ENCODE measurements at places on chromosomes 7 and 10. TPM values are rescaled to one million over a fixed set of nuclear protein-coding genes. Genes with fewer than 3 reads are reported as not detected.

Gene SAMD9
- total RNA-seq, result 29.0 TPM

Gene TSPAN12
- total RNA-seq, result 29.4 TPM

Gene GATA3
- 10.6 TPM for total RNA-seq

Gene ADAM22
- total RNA-seq, result 32.5 TPM

Gene AGBL3
- total RNA-seq, result 7.8 TPM

Gene SUPV3L1
- 25.9 TPM for total RNA-seq

Gene ACTL6B
- total RNA-seq, result 0.69 TPM

Gene GJD4
- not detected for total RNA-seq

Gene ASIC3
- total RNA-seq, result 1.1 TPM

Gene C7orf33
- total RNA-seq, result not detected

- no peak for DNase-seq
These were observed 10.2 kb upstream of the SP4 start for GRCh38 chr7:21417647-21418046.

GRCh38 chr10:22319547-22319979 lies 1.3 kb upstream of the BMI1 start:
- no peak for DNase-seq

DNA sequence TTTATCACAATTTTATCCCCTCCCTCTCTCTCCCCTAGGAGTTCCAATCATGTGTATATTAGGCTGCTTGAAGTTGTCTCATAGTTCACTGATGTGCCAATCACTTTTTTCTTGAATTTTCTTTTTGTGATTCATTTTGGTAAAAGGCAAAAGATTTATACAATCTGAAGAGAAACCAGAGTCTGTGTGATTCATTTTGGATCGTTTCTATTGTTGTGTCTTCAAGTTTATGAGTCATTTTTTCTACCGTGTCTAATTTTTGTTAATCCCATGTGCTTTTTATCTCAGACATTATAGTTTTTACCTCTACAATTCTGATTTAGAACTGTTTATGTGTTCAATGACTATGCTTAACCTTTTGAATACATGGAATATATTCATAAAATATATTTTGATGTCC lies 483.9 kb upstream of the AUTS2 start:
- DNase-seq, result no peak

GRCh38 chr10:91163269-91163868 lies 57.1 kb upstream of the PCGF5 start:
- no peak for DNase-seq

- DNase-seq, result no peak
These were observed 22.4 kb upstream of the IFIT2 start for GRCh38 chr10:89279421-89279869.

GRCh38 chr10:9868499-9868898 lies 1149.2 kb upstream of the CELF2 start:
- no peak for DNase-seq

- DNase-seq, result no peak
These were observed 176.5 kb upstream of the ADO start for GRCh38 chr10:62627983-62628382.

- DNase-seq, result no peak
These were observed 9.0 kb downstream of the CUTC start for GRCh38 chr10:99740933-99741559.

GRCh38 chr7:86164827-86165226 lies 478.9 kb upstream of the GRM3 start:
- DNase-seq, result no peak

DNA sequence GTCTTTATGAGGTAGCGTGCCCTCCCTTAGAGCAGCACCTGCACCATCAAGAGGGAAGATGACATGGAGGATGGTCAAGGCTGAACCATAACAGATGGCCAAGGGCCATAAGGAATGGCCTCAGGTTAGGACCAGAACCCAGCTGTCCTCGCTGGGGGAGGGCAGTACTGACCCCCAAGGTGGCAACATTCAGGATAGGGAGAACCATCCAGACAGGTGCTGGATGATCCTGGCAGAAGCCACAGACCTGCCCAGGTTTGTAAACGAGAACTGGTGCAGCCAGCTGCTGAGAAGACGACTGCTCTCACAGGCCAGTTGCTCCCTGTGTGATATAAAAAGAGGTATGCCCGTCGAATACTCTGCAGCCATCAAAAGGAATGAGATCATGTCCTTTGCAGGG lies 320.4 kb downstream of the GLRX3 start:
- no peak for DNase-seq

GRCh38 chr7:50262916-50263690 lies 41.4 kb upstream of the IKZF1 start:
- no peak for DNase-seq

GRCh38 chr10:3542185-3542611 lies 242.8 kb downstream of the KLF6 start:
- DNase-seq, result no peak

DNA sequence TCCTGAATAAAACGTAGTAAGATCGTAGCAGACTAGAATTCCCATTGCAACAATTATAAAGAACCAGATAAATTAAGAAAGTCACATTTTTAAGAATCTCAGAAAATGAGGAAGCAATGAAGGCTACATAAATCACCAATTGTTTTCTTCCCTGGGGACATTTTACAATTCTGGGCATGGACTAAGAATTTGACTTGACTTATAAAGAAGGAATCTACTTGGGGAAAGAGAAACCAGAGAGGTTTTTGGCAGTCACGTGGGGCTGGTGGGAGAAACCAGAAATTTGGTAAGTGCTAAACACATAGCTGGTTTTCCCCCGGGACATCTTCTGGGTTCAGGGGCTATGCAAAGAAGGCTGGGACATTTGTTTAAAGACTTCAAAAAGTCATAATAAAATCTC lies 109.8 kb upstream of the IL6 start:
- no peak for DNase-seq

DNA sequence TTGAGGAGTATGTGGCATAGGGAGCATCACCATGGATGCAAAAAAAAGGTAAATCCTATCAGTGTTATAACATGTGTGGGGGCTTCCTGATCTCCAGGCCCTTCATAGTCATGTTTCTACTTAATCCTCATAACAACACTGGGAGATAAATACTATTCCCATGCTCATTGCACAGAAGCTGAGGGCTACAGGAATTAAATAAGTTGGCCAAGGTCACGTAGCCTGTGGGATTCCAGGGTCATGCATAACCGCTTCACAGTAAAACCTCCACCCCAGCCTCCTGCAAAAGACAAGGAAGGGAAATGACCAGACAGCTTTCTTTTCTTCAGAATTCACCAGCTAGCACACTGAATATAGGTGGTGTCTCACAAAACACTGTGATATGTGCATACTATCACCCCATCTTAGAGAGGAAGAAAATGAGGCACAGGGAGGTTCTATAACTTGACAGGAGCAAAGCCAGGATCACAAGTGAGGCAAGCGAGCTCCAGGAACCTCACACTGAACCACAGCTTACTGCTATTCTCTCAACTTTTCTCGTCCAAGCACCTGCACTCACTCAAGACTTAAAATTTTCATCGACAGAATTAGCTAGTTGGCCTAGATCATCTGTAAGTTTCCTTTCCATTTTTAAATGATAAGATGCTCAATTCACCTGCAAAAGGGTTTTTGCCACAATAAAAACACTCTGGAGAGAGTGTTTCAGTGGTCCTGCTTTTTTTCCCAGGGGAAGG lies 13.4 kb downstream of the JAZF1 start:
- no peak for DNase-seq

- no peak for DNase-seq
These were observed 601.4 kb upstream of the MGMT start for GRCh38 chr10:128865436-128866195.

GRCh38 chr7:26091933-26092332 lies 60.1 kb upstream of the NFE2L3 start:
- no peak for DNase-seq

- no peak for DNase-seq
These were observed 72.4 kb downstream of the LMBR1 start for GRCh38 chr7:156820445-156821063.

DNA sequence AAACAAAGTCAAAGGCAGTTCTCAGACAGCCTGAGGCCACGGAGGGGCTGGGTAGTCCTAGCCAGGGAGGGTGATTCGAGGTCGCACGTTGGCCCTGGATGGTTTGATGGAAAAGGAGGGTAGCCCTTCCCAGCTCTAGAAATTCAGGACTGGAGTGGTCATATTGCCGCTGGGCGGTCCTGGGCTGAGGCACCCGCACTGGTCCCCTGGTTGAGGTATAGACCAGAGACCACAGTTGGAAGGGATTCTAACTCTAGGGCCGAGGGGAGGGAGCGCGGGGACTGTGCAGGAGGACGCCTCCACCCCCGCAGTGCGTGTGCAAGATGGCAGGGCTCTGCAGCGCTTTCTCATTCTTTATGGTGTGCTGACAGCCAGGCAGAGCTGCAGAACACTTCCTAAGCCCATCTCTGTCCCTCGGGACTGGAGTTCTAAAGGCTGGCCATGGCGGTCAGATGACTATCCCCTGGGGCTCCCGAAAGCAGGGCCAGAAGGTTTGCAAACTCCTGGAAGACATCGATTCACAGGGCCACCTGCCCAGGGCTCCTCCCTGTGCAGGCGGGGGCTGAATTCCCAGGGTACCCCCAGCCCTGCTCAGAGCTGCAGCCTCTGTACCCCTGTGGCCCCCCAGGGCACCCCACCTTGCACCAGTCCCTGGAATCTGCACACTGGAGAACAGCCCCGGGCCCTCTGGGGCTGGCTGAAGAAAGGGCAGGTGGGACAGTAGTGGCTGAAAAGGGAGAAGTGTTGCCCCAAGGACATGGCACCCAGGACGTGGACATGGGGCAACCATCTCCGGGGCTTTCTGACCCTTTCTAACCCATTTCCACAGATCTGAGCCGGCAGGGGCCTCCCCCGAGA lies 51.0 kb upstream of the ELN start:
- no peak for DNase-seq

GRCh38 chr7:43112941-43113621 lies 634 bp downstream of the HECW1 start:
- DNase-seq, result peak; percentile 35

DNA sequence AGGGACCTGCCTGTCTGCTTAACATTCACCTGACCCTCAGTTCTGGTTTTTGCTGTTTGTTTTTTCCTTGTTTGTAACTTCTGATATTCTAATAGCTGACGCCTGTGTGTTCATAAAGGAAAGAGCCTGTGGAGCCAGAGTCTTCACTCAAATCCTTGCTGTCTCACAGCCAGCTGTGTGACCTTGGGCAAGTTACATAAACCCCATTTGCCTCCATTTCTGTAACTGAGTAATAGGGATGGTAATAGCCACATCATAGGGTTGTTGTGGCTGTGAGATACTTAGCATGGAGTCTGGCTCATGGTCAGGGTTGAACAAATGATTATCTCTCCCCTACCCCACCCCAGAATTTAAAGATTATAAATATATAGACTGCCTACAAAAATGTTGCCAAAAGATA lies 27.0 kb downstream of the WBP1L start:
- no peak for DNase-seq

- peak; percentile 93 for DNase-seq
These were observed 13.8 kb upstream of the SEC24C start for GRCh38 chr10:73730153-73730906.

DNA sequence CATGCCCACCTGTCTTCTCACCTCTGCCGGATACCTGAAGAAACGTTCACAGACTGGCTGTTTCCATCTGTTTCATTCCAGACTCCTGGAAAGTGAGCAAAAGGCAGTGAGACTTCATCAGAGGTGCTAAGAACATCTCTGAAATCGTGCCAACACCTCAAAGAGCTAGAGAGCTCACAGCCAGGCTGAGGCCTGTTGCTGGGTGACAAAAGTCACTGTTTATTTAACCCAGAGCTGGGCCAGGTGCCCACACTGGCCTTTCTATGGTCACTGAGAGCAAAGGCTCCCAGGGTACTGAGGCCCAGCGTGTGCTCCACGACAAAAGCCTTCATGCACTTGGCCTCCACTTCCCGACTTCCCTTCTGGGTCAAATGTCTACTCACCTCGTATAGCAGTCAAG lies 3.7 kb upstream of the NANOS1 start:
- DNase-seq, result no peak

DNA sequence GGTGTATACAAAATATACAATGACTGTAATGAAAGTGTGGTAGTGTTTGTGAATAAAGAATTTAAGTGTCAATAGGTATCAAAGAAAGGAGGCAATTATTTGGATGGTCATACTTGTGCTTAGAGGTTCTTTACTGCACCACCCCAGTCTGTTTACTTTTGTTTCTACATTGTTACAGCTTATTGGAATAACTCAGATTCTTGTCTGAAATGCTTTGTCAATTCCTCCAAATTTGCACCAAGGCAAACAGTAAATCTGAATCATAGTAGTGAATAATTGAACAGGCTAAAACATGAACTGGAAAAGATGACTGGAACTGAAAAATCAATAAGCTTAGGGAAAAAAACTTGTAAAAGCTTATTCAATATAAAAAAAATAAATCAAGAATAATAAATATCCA lies 319.2 kb downstream of the EXOC4 start:
- DNase-seq, result no peak

DNA sequence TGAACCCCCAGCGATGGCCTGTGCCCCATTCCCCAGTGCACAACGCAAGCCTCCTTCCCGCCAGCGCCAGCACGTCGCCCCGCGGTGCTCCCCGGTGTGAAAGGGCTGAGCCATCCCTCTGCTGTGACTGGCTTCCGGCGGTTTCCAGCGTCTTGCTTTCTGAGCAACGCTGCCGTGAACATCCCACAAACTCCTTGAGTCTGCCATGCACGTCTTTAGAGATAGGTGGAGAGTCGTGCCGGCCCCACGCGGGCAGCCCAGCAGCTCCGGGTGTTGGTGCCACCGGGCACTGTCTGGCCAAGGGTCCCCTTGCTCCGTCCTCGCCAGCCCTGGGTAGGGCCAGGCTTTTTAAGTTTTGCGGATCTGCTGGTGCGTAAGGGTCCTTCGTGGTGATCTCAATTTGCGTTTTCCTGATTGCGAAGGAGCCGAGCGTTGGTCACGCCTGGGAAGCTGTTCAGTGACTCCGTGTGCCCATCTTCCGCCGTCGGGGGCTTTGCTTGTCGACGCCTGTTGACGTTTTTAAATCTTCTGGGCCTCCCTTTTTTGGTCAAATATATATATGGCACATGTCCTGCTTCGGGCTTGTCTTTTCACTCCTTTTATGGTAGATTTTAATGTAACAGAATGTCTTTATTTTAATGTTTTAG lies 70.6 kb downstream of the FOXL3 start:
- no peak for DNase-seq

DNA sequence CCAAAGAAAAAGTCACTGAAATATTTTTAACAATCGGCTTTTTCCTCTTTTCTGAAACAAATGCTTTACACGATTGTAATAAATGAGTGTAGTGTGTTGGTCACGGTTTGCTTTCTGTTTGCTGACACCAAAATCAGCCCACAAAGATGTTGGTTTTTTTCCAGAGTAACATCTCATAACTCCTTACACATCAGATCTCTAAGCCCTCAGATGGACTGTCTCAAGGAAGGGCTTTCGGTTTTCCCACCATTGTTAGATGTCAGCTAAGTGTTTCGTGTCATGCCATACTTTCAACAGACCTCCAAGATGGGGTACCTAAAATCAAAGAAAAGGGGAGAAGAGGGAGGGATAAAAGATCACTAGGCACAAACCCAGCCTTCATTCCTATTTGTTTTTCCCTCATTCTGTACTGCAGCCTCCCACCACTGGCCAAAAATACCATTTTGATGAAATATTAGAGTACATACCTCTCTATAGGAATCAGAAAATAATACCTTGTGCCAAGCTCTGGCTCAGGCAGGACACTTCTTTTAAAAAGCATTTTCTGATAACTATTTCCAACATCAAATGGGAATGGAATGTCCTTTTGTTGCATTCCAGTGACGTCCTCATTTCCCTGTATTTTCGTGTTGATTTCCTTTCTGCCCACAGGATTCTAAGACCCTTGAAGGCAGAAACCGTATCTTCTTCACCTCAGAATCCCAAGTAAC lies 159.1 kb downstream of the DGKI start:
- no peak for DNase-seq
